NCI-H446 (cell line): ENCODE measurements at places on chromosomes 4 and X.

GRCh38 chr4:87428979-87429378, 6.6 kb downstream of the NUDT9 start:
- DNase-seq = no peak

- no peak for DNase-seq
These were observed 29.3 kb downstream of the MMGT1 start for GRCh38 chrX:135944486-135944885.

- no peak for DNase-seq
These were observed 53.3 kb downstream of the TEX13A start for GRCh38 chrX:105167233-105167632.

- no peak for DNase-seq
These were observed 2.5 kb downstream of the SPIN2A start for GRCh38 chrX:57134702-57135101.

DNA sequence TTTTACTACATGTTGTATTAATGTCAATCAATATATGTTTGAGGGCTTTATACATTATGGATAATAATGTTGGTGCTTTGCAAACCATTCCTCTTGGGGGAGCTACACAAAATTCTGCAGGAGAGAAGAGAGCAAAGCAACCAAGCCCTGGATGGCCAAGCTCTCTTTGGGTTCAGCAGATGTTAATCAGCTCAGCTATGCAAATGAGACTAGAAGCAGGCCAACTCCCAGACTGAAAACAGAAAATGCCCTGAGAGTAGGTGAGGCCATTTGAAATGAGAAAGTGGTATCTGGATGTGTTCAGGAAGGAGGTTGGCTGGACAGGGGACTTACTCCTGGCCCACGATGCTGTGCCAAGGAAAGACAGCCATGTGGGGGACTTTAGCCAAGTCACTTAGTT, 387.0 kb downstream of the BCOR start:
- no peak for DNase-seq

- no peak for DNase-seq
These were observed 4.8 kb upstream of the FBXL5 start for GRCh38 chr4:15659768-15660570.

DNA sequence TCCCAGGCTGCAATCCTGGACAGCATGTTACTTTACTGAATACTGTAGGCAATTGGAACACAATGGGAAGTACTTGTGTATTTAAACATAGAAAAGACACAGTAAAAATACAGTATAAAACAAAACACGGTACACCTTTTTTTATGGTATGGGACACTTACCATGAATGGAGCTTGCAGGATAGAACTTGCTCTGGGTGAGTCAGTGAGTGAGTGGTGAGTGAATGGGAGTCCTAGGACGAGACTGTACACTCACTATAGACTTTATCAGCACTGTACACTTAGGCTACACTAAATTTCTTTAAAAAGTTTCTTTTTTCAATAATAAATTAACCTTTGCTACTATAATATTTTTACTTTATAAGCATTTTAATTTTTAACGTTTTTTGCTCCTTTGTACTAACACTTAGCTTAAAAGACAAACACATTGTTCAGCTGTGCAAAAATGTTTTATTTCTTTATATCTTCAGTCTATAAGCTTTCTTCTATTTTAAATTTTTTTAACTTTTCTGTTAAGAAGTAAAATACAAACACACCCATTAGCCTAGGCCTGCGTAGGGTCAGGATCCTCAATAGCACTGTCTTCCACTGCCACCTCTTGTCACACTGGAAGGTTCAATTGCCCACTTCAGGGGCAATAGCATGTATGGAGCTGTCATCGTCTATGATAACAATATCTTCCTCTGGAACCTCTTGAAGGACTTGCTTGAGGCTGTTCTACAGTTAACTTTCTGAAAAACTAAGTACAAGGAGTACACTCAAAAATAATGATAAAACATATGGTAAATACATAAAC, 293.5 kb upstream of the FSTL5 start:
- DNase-seq = no peak

- DNase-seq = no peak
These were observed 8.7 kb upstream of the MSANTD1 start for GRCh38 chr4:3239998-3240920.

DNA sequence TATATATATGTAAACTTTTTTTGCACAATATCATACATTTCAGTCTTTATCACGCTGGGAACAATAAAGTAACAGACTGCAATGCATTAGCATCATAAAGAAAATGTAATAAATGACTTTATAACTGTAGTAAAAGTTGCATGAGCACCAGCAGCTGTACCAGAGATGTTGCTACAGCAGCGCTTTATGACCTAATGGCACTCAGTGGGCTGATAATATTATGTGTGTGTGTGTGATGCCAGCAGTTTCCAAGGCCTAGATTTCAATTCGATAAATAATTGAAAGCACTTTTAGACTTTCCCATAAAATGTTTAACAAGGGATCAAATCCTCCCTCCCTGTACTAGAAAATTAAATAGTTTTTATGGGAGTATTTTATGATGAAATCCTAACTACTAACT, 367.6 kb upstream of the AGA start:
- DNase-seq = no peak

DNA sequence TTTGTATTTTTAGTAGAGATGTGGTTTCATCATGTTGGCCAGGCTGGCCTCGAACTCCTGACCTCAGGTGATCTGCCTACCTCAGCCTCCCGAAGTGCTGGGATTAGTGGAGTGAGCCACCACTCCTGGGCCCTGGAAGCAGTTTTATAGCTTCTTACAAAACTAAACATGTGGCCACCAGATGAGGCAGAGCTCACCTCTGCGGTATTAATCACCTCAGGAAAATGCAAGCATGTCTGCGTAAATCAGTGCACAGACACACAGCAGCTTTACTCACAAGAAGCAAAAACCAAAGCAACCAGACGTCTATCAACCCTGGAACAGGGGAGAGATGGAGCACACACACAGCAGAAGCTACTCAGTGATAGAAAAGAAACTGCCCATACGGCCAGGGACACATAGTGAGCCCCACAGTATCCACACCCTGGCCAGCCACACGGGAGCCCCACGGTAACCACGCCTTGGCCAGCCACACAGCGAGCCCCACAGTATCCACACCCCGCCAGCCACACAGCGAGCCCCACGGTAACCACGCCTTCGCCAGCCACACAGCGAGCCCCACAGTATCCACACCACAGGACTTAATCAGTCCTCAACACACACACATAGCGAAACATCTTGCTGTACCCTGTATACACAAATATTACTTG, 30.2 kb downstream of the PPP2R3B start:
- DNase-seq = no peak

DNA sequence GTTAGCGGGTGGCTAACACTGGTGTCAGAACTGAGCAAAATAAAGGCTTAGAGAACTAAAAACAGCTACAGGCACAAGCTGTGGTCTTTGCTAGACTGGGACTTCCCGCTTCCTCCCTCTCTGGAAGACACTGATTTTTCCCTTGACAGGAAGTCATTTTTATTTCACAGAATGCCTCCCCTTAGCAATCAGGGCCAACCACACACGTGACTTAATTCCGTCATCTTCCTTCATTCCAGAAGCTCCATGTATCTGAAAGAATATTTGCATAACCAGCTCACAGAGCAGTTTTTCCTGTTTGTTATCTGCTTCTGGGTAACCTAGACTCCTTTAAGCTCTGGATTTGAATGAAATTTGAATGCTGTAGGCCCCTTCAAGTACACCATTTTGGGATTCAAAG, 327.5 kb upstream of the FRG1 start:
- DNase-seq = no peak

DNA sequence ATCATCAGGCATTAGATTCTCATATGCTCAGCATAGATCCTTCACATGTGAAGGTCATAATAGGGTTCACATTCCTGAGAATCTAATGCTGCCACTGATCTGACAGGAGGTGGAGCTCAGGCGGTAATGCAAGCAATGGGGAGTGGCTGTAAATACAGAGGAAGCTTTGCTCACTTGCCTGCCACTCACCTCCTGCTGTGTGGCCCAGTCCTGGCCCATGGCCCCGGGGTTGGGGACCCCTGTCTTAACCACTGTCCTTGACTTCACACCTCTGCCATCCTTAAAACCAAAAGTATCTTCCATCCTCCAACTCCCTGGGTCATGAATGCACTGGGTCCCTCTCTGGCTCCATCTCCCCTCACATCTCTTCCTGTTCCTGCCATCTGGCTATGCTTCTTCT, 129.1 kb downstream of the HMX1 start:
- DNase-seq = no peak

- no peak for DNase-seq
These were observed 776 bp downstream of the CEP44 start for GRCh38 chr4:174284487-174284886.

DNA sequence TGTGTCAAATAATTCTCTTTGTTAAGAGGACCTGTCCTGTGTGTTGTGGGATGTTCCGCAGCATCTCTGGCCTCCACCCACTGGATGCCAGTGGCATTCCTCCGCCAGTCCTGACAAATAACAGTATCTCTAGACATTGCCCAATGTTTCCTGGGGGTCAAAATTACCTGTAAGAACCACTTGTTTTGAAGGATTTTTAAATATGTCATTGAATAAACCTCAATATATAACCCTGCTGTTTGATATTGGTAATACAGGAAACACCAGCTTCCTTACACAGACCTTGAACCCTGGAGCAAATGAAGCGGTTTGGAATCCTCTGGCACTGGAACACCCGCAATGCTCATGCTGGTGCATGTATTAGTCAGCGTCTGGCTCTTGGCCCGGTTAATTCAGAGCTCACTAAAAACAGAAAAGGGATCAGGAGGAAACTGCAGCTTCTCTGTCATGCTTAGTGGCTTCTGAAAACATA, 101.3 kb downstream of the TBL1X start:
- peak; percentile 82 for DNase-seq

- DNase-seq = no peak
These were observed 23.9 kb upstream of the PRDM8 start for GRCh38 chr4:80173401-80173800.

DNA sequence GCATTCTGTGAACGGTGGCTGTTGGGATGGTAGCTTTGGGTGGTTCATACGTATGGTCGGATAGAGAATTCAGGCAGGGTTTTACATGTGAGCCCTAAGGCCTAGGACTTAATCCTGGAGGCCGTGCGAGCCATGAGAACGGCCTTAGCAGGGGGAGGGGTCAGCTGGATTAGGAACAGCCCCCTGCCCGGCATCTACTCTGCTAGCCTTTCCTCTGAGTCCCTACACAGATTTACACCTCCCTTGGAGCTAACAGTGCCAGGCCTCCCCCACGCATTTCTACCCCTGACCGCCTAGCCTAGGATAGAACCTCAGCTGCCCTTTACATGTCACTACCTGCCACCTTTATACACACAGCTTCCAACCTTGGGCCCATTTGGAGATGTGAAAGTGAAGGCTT, 7.1 kb downstream of the PRAF2 start:
- DNase-seq = no peak

- DNase-seq = no peak
These were observed 189.1 kb downstream of the GPC3 start for GRCh38 chrX:133796282-133796681.

DNA sequence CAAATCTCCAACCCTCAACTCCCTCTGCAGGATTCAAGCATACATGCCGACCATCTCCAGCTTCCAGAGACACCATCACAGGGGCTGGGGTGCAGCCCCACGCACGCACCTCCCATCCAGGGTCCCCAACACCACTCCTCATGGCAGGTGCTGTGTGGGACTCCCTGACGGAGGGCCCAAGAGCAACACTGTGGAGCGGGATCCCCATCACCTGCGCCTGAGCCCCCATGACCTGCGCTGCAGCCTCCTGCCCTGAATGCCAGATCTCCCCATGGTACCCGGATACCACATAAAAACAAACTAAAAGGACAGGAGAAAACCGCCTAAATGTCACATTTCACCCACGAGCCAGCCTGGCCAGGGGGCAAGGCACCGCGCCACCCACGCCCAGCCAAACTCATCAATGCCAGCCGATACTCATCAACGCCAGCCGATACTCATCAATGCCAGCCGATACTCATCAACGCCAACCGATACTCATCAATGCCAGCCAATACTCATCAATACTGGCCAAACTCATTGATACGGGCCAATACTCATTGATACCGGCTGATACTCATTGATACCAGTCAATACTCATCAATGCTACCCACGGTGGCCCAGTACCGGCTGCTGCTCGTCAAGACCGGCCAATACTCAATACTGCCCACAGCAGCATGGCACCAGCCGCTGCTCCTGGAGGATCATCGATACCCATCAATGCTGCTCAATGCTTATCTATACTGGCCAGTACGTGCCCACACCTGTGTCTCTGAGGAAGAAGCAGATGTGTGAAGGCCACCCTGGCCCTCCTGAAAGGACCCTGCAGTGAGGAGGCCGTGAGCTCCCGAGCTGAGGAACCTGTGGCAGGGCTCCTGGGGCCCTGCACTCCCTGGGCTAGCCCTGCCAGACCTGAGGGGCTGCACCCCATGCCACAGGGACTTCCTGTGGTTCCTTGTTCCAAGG, 6.2 kb downstream of the CTBP1 start:
- no peak for DNase-seq

DNA sequence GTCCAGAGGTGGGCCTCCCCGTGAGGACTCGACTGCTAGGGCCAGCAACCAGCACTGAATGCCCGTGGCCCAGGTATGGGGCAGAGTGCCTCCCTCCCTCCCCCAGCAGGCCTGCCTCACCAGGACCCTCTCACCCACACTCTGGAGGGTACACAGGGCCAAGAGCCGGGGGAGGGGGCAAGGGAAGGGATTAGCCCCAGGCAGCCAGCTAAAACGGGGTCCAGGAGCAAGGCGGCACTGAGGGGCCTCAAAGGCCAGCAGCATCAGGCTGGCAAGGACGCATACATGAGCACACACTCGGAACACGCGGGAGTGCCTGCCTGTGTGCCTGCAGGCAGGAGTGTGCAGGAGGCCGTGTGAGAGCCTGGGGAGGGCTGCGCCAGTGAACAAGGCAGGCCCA, 18.3 kb upstream of the DUSP9 start:
- DNase-seq = no peak
